Activated naive CD4-positive, alpha-beta T cell treated with anti-CD3 and anti-CD28 coated beads, Interleukin-2, amount 50 U/mL, for 72 hours (primary cell): ENCODE measurements at places on chromosomes 7 and 10. TPM values are rescaled to one million over a fixed set of nuclear protein-coding genes. Genes with fewer than 3 reads are reported as not detected.
A peak's percentile ranks its signal among the peaks of the same experiment; 100 is the strongest.

CPA2 gene
- not detected for total RNA-seq

NKX2-3 gene
- not detected for total RNA-seq

- no peak for DNase-seq
Measured at GRCh38 chr7:94012746-94013145, 8.6 kb upstream of the BET1 start.

EPHB6 gene
- total RNA-seq = 16.0 TPM

GRCh38 chr7:101099969-101100781 is 14.9 kb downstream of the TRIM56 start:
- DNase-seq = peak; percentile 43

KIF11 gene
- total RNA-seq = 55.3 TPM

SLC16A9 gene
- 1.0 TPM for total RNA-seq

- peak; percentile 34 for DNase-seq
Measured at GRCh38 chr10:132382231-132382922, 14.6 kb upstream of the PWWP2B start.

GRCh38 chr7:38274486-38274885 is 1.1 kb upstream of the TARP start:
- DNase-seq = no peak

DNA sequence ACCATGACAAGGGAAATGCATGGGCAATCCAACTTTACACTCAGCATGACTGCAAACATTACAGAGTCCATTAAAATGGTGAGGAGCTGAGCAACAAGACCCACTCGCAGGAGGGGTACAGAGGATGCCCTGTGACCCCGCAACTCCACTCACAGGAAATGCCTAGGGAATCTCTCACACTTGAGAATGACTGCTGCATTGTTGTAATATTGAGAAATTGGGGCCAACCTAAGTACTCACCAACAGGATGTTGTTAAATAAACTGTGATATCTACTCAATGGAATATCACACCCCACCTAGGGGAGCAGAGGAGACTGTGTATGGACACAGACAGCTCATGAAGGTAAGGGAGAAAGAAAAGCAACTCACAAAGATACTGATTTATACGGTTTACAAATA is 53.4 kb upstream of the CAMK2B start:
- DNase-seq = no peak

DNA sequence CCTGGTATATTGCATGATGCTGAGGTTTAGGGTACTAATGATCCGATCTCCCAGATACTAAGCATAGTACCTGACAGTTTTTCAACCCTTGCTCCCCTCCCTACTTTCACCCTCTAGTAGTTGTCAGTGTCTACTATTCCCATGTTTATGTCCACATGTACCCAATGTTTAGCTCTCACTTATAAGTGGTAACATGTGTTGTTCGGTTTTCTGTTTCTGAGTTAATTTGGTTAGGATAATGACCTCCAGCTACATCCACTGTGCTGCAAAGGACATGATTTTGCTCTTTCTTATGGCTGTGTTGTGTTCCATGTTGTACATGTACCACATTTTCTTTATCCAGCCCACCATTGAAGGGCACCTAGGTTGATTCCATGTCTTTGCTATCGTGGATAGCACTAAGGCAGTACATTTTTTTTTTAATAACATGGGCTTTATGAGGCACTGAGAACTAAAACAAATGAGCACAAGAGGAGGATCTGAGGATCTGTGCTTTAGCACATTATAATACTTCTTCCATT is 28.1 kb downstream of the ITGB8 start:
- no peak for DNase-seq

DNA sequence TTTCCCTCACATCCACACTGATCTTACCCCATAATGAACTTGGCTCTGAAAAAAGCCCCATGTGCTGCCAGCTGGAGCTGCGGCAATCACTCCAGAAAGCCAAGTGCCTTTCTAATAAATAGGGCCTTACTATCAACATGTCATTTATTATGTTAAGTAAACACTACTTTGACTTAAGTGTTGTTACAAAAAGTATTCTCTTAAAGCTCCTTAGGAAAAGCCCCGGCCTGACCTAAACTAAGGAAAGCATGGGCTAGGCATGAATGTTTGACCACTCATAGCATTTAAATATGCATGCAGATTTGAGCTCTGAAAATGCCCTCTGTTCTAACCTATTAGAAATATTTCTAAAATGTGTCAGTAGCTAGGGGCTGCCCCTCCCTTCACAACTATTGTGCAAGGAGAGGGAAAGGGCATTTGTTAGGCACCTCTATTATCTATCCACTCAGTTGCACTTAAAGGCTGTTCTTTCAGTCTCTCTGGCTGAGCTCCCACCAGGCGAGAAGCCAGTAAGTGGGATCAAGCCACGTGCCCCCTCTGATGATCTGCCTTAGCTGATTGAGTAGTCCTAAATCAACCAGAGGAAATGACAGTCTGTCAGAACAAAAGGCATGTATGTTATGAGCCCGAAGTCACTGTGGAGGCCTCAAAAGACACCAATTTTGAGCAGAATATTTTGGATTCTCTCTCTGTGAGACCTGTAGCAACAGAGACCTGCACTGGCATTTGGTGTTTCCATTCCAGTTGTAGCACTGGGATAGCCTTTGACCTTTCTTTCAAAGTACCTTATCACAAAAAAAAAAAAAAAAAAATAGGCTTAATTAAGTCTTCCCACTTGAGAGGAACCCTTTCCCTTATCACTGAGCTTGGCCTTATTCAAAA is 77.1 kb downstream of the ITGB8 start:
- no peak for DNase-seq

- no peak for DNase-seq
Measured at GRCh38 chr10:86446987-86447386, 74.6 kb downstream of the WAPL start.

GRCh38 chr7:37007691-37008090 is 283.4 kb upstream of the AOAH start:
- no peak for DNase-seq
